ENCODE measurements at places on chromosomes 12 and 14.

GRCh38 chr12:48934312-48934706 is 9.0 kb upstream of the FKBP11 start:
- DNase-seq, result no peak

GRCh38 chr14:62209287-62209899 is 447.2 kb downstream of the SNAPC1 start:
- no peak for DNase-seq

DNA sequence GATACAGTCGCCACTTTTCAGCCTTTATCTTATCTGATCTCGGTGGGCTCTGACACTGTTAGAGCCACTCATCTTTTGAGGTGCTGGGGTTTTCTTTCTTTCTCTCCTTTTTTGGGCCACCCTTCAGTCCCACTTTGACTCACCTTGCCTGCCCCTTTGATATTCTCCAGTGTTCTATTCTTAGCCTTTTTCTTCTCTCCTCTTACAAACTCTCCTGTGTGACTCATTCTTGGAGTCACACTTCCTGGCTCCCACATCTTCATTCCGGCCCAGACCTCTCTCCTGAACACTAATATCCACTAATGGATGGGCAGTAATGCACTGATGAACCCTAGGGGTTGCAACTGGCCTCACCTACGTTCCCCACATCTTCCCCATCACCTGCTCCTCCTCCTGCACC is 2.2 kb upstream of the DCD start:
- DNase-seq, result no peak

GRCh38 chr14:93295541-93296220 is 37.2 kb downstream of the BTBD7 start:
- no peak for DNase-seq

DNA sequence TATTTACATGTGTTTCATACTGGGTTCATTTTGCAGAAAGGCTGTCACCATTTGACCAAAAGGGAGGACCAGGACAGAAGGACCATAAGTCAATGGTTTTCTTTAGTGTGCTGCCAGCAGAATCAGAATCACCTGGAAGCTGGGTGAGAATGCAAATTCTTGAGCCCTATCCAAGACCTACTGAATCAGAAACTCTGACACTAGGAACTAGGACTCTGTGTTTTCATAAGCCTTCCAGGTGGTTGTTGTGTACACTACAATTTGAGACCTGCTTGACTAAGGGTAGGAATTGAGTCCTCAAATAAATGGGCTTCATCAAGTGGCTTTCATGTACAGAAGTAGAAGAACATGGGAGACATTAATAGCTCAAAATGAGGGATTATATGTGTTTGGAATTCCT is 32.2 kb downstream of the PDE6H start:
- DNase-seq, result no peak

GRCh38 chr12:110248096-110248447 is 33.0 kb upstream of the ATP2A2 start:
- DNase-seq, result no peak

GRCh38 chr14:100882026-100882967 is 21.2 kb downstream of the RTL1 start:
- DNase-seq, result no peak

- DNase-seq, result no peak
These were observed 638.5 kb downstream of the MED13L start for GRCh38 chr12:115638733-115639647.

DNA sequence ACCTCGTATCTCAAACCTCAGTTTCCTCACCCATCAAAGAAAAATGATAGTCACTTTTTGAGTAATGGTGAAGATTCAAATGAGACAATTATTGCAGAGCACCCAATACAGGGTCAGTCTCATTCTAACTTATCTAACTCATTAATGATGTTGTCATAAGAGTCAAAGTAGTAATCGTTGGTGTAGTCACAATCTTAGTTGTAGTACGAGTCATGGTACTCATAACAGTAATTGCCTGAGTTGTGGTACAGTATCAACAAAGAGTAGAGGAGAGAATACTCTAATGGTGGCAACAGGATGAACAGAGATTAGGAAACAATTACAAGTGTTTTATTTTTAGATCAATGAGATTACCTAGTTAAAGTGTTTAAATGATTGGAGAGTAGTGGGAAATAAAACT is 93.6 kb upstream of the TMTC2 start:
- DNase-seq, result no peak

Measured in stimulated activated CD4-positive, alpha-beta T cell treated with anti-CD3 and anti-CD28 coated beads, Interleukin-4, amount 100 ng/mL, for 24 hours (primary cell).